ENCODE measurements at places on chromosomes 6 and 20.

DNA sequence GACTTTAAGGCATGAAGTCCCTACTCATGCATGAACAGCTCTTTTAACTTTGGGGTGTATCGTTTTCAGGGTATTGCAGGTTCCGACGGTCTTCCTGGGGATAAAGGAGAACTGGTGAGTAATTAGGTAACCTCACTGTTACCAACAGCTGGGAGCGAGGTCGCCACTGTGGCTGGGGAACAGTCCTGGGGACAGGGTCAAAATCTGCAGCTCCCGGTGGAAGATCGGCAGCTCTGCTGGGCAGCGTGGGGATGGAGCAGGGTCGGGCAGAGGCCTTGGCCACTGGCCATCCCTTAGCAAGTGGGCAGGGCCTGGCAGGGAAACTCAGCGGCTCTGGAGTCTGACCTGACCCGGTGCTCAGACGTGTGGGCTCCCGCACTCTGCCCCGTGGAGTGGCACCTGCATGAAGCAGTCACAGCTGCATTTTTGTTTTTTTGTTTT lies 16.1 kb downstream of the COL9A3 start:
- no peak for DNase-seq

DNA sequence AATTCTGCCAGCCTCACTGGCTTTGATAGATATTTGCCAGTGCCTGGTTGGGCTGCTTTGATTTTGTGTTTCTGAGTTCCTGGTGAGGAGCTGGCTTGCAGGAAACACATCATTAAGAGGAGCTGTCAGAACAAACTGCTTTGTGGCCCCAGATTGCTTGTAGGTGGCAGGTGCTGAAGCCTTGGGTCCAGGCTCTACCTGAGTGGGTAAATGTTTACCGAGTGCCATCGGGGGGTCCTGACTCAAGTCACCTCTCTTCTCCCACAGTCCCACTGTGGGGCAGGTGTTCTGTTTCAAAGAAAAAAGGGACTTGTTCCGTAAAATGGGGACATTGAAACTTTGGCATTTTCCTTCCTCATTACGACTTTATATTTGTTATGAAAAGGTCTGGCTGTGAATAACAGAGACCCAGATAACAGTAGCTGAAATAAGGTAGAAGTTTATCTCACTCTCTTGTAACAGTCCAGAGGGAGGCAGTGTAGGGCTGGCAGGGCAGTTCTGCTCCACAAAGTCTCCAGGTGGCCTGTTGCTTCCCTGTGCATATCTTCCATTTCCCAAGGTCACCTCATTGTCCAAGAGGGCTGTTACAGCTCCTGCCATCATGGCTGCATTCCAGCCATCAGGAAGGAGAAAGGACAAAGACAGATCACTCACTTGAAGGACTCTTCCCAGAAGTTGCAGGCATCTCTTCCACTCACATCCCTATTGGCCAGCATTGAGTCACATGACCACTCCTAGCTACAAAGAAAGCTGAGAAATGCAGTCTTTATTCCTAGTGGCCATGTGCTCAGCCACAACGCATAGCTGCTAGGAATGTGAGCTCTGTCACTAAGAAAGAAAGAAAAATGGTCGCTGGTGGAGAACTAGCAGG lies 149.9 kb upstream of the KCNG1 start:
- DNase-seq = no peak

DNA sequence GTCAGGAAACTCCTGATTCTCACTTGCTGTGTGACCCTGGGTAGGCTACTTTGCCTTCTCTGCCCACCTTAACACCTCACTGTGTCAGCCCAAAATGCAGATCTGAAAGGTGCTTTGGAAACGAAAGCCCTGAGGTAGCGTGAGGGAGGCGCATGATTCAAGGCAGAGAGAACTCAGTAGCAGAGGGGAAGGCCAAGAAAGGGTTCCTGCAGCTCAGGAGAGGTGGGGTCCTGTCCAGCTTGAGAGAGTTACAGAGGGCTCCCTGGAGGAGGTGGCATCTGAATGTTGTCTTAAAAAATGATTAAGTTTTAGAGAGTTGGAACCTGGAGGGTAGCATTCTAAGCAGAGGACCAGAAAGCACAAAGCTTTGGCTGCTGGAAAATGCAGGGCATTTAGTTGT lies 13.6 kb downstream of the TGM2 start:
- DNase-seq = no peak

DNA sequence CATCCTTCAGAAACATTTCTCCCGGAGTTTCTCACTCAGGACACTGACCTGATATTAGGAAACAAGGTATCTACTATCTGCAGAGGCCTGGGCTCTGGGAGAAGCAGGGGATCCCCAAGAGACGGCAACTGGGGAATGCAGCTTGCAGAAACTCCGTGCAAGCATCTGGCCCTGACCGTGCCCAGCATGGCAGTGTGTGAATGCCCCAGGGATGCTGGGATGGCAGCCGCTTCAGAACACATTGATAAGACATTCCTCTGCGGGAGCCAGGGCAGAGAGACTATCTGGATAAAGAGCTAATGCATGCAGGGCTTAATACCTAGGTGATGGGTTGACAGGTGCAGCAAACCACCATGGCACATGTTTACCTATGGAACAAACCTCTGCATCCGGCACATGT lies 55.4 kb downstream of the NFATC2 start:
- DNase-seq = no peak

GRCh38 chr6:136077834-136078576 lies 172.1 kb downstream of the MTFR2 start:
- DNase-seq = peak; percentile 61

- DNase-seq = no peak
Measured at GRCh38 chr20:2797136-2797983, 3.1 kb downstream of the CPXM1 start.

DNA sequence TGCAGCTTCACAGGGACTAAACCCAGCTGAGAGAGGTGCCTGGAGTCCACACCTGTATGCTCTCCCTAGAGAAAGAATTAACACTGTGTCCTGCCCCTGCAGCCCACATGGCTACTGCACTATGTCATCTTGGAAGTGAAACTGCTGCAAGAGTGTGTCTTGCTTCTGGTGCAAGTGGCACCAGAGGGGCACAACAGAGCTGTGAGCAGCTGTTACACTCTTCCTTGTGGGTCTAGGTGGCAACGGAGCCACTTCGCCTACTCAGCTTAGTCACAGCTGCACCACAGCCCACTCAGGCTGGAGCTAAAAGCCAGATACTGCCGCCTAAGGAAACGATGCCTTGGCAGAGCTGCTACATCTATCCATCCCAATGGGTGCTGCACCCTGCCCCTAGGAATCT lies 391.4 kb downstream of the COL12A1 start:
- no peak for DNase-seq

DNA sequence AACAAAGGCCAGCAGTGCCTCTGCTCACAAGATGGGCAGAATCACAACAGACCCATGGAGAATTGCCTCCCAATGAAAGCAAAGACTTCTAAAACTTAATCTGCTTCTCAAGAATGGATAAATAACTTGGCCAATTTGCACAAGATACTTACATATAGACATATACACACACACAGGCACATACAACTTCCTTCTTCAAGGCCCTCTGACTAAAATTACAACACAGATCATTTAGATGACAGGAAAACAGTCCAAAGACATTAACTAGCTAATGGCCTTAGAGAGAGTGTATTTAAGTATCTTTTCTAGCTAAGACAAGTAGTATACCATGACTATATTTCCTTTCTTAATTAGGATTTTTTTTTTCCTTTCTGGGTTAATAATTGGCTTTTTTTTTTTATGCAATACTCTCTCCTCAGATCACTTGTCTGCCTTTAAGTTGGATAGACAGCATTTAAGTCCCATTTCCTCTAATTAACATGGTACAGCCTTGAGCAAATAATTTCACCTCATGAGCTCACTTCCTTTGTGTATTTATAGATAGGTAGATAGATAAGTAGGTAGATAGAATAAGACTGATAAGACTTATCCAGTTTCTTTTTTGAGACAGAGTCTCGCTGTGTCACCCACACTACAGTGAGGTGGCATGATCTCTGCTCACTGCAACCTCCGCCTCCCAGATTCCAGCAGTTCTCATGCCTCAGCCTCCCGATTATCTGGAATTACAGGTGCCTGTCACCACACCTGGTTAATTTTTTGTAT lies 70.0 kb downstream of the NRSN1 start:
- no peak for DNase-seq

DNA sequence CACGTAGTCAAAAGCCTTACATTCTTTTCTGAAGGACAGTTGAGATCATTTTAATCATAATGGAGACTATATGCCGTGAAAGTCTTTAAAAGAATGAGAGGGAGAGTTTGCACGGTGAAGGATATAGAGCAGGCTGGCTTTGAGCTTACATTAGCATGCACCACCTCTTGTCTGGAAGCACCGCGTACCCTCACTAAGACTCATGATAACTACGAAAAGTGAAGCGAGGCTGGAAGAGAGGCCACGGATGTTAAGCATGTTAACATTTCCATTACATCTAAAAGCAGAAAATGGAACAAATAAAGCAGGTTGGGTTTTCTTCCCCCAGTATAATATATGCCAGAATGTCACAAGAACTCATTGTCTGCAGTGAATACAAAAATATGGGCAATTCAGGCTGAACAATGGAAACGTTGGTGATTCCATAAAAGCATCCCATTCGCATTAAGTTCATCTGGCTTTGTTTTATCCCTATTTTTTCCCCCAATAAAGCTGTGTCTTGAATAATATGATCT lies 40.6 kb upstream of the NKX2-2 start:
- DNase-seq = no peak

- no peak for DNase-seq
Measured at GRCh38 chr20:20843982-20844381, 131.5 kb upstream of the RALGAPA2 start.

GRCh38 chr6:14867802-14868201 lies 378.1 kb upstream of the JARID2 start:
- DNase-seq = no peak

DNA sequence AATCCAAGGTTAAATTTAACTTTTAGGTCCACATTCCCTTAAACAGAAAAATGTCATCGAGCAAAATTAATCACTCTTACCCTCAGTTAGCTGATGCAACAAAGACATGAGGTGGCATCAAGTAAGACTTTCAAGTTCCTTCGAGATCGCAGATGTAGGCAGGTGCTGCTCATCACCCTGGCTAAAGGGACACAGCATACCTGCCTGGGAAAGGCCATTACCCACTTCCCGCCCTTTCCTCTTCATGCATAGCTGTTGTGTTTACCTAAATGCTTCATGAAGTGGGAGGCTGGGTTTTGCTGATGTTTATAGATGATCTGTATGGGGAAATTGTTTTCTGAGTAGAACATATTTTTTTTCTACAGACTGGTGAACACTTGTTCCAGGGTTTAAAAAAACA lies 67.7 kb downstream of the GFRA4 start:
- no peak for DNase-seq

GRCh38 chr6:127637830-127638409 lies 60.9 kb downstream of the C6orf58 start:
- no peak for DNase-seq

DNA sequence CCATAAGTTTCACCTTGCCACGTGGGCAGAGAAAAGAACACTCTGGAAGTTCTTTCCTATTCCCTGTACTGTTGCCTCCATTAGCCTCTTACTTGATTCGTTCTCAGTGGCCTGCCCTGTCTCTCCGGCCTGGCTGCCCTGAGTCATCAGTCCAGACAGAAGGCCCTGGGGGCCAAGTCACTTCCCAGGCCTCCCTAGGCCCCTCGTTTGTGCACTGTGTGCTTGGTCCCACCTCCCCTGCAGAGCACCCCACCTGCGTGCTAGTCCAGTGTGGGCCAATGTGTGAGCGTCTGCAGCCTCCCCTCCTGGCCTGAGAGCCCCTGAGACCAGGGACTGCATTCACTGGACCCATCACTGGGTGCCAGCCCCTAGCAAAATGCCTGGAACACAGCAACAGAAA lies 191.2 kb upstream of the RREB1 start:
- no peak for DNase-seq

GRCh38 chr20:48722002-48722731 lies 105.6 kb downstream of the PREX1 start:
- no peak for DNase-seq

- no peak for DNase-seq
Measured at GRCh38 chr20:58069796-58070663, 158.4 kb downstream of the ANKRD60 start.

DNA sequence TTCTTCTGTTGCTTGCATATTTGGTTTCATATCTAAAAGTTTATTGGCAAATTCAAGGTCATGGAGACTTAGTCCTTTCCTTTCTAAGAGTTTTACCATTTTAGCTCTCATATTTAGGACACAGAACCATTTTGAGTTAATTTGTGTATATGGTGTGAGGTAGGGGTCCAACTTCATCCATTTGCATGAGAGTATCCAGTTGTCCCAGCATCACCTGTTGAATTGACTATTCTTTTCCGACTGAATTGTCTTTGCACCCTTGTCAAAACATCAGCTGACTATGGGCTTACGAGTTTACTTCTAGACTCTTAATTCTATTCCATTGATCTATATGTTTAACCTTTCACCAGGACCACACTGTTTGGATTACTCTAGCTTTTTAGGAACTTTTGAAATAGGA lies 157.5 kb downstream of the RALGAPA2 start:
- DNase-seq = no peak

DNA sequence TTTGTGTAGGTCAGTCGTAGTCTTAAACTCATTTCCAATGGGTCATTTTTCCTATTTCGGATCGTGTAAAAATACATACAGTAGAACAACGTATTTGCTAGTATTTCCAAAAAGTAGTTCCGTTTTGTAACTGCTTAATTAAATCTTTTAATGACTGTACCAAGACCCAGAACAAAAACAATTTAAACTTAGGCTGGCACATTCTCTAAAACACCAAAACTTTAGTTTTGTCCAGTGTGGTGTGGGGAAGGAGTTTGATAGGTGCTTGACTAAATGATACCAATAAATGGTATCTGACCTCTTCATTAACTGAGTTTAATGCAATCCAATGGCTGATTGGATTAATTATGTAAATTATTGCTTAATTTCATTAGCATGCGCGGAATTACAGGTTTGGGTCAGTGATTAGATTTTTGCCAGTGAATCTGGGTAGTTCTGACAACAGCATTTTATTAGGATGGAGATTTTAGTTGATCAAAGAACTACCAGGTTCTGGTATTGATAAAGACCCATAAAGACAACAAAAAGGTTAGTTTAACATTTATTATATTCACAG lies 20.8 kb downstream of the OR2B2 start:
- DNase-seq = no peak

DNA sequence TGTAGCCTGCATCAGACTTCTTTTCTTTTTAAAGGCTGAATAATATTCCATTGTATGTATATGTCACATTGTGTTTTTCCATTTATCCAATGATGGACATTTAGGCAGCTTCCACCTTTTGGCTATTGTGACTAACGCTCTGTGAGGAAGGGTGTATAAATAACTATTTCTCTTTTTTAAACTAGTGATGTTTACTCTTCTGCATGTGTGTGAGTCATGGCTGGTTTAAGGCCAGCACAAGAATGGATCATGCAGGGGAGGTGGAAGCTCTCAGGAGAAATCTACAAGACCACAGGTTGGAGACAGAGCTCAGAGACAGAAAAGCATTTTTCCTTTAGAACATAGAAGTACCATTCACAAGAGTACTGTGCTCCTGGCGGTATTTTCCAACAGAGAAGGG lies 307.2 kb downstream of the SOX4 start:
- no peak for DNase-seq

Data from foreskin keratinocyte (primary cell).